HAP-1 (cell line): ENCODE measurements at places on chromosomes 11 and 22.

GRCh38 chr22:42247596-42247995 lies 22.9 kb downstream of the TCF20 start:
- no peak for DNase-seq

GRCh38 chr11:65355013-65355775 lies 643 bp downstream of the TIGD3 start:
- DNase-seq, result peak; percentile 75

- DNase-seq, result no peak
Observed at GRCh38 chr22:50606946-50607658, 6.5 kb downstream of the MAPK8IP2 start.

GRCh38 chr11:77095551-77096490 lies 6.8 kb upstream of the OMP start:
- no peak for DNase-seq

DNA sequence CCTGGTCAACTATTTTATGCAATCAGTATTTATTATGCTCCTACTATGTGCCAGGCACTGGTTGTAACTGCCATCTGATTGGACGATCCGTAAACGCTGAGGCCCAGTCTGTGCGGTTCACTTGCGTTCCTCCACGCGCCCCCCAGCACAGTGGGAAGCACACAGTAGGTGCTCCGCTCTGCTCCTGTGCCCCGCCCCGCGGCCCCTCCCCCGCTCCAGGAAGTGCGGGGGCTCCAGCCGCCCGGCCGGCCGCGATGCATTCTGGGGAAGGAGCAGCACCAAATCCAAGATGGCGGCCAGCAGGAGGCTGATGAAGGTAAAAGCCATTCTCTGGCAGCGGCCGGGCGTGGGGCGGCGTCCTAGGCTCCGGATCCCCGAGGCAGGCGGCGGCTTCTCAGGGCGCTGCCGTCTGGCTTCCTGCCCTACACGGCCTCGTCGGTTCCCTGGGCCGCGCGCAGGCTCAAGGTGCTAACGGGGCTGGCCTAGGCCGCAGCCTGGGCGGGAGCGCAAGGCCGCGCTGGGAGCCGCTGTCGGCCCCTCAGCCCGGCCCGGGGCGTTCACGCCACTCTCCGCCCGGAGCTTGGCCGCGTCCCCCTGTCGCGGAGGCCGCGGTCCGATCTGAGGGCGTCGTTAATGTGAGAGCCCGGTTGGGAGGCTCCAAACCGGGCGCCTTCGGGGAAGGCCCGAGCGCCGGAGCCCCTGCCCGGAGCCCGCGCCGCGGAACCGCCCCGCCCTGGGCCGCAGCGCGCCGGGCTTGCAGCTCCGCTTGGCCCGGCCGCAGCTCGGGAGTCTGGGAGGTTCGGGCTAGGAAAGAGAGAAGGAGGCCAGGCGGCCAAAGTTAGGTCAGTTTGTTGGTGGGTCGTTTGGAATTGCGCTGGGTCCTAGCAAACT lies at the start of gene UBE2L3:
UBE2L3 (plus strand) TSS at position 259 of the 891 bp plus-strand sequence; CDS start at position 290, 31 bp downstream.
- peak; percentile 92 for DNase-seq
